ENCODE measurements at places on chromosomes 3 and 15.

- no peak for DNase-seq
These were observed 23.8 kb upstream of the PSMD6 start for GRCh38 chr3:64046996-64047594.

DNA sequence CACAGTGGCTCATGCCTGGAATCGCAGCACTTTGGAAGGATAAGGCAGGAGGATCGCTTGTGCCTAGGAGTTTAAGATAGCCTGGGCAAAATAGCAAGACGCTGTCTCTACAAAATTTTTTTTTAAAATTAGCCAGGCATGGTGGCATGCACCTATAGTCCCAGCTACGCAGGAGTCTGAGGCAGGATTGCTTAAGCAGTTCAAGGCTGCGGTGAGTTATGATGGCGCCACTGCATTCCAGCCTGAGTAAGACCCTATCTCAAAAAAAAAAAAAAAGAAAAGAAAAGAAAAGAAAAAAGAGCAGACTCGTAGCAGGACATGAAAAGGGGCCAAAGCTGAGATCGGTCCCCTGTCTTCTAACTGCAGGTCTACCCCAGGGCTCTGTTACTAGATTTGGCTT lies 18.9 kb downstream of the SRGAP3 start:
- DNase-seq: no peak

- DNase-seq: peak; percentile 22
These were observed 3.5 kb downstream of the EIF4E3 start for GRCh38 chr3:71721651-71722157.

DNA sequence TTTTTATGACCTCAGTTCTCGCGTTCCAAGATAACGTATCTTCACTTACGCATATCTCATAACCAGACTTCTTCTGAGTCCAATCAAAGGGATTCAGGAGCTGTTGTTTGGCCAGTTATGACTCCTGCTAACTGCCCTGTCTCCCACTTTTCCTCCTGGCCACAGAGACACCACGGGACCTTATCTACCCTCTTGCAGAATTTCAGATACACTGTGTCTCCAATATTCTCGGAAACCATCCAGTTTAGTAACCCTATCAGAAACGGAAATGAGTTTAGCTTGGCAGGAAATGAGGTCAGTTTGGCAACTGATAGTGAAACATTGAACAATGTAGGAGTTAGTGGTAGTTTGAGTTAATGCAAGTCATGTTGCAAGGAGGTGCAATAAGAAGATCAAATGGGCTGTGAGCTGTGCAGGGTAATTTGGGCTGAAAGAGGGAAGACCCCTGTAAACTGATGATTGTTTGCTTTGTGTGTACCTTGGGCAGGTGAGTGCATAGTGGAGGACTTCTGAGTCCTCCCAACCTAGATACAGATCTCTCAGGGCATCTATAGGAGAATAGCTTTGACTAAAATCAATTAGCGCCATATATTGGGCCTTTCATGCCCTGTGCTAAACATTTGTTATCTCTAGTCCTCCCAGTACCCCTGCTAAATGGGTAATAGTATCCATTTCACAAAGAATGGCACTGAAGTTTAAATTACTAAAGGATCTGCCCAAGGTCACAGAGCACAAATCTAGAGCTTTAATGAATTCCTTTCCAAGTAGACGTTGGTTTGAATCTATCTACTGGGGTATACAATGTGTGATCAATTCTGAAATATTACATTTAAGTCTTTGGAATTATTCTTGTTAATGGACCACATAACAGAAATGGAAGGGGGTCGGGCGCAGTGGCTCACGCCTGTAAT lies 41.3 kb upstream of the PIK3CB start:
- no peak for DNase-seq

DNA sequence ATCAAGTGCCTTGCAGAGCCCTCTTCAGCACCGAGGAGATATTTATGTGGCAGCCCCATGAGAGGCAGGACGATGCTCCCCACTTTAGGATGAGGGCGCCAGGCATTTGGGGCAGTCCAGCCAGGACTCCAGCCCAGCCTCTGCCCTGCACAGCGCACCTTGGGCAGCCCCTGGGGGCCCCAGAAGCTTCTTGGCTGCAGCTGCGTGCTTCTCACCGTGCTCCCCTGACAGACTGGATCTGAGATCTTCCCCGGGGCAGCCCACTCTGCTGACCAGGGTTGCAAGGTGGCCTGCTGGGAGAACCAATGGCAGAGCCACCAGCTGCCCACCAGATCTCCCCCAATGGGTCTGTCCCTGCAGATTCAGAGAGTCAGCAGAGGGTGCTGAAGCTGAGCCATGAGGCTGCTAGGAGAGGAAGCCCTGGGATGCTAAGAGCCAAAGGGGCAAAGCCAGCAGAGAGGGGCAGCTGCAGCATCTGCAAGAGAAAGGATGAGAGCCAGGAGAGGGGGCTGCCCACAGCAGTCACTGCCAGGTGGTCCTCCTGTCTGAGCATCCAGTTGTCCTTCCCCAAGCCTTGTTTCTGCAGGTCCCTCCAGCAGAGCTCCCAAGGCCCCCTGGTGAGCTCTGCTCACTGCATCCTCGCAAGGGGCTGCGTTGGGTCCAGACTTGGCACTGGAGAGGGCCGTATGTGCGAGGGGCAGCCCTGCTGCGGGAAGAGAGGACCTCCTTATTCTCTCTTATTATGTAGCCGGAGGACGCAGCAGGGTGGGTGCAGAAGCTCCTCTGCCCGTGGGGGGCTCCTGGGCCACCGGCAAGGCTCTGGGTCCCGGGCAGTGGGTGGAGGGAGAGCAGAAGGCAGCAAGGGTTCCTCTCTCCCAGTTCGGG lies 14.7 kb upstream of the KLF13 start:
- no peak for DNase-seq

GRCh38 chr3:23277688-23278087 lies 74.6 kb downstream of the UBE2E2 start:
- DNase-seq: no peak

All from activated CD4-positive, alpha-beta T cell treated with anti-CD3 and anti-CD28 coated beads, Interleukin-2, amount 50 U/mL, for 1 hour (primary cell).